ENCODE measurements at places on chromosomes 1 and 21. TPM values are rescaled to one million over a fixed set of nuclear protein-coding genes. Genes with fewer than 3 reads are reported as not detected.

DNA sequence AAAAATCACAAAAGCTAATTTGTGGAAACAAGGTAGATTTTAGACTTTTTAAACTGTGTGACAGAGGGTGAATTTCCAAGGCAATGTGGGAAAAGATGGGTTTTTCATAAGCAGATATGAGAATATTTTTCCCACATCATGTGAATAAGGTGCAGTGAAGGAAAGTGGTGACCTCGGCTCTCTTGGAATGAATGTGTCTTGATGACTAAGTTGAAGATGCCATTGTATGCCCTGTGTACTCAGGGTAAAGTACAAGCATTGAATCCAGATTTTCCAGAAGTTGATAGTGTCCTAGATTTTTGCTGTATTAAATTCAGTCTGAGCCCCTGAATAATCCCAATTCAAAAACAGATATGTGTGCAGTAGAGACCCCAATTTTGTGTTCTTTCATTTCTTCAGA is 442.6 kb upstream of the ADGRL2 start:
- DNase-seq, result no peak

LCE6A gene
- not detected for total RNA-seq

DNA sequence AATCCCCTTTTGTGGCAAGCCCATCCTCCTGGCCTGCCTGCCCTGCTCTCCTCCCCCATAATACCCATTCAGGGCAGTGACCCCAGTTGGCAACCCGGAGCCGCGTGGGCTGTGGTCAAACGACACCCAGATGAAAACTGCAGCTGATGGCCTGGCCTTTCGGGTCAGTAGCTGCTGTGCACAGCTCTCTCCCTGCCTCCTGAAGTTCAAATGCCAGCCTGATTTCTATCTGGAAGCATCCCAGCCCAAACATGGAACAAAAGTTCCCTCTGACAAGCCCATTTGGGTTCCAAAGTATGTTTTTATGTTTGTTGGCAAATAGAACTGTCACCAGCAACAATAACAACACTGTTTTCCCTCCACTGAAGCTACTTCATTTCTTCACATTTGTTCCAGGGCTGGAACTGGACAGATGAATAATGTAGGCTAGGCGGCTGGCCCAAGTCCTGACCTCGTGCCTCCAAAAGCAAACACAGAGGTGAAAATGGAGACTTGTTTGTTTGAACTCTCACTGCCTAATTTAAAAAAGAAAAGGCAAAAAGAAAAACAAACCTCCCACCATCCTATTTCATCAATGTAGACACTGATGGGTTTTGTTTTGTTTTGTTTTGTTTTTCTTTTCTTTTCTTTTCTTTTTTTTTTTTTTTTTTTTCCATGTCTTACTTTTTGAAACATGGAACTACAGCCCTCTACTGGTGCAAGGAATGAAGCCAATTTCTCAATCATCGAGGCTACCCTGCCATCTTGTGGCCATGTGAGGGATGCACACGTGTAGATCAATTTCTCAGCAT is 179.0 kb downstream of the ADSS2 start:
- DNase-seq, result peak; percentile 89

- DNase-seq, result no peak
These were observed 11.6 kb downstream of the GPX7 start for GRCh38 chr1:52613636-52614373.

GRCh38 chr1:31127266-31127665 is 61.7 kb upstream of the PUM1 start:
- no peak for DNase-seq

All from Panc1 (cell line).